ENCODE measurements at places on chromosomes 3 and 15. TPM values are rescaled to one million over a fixed set of nuclear protein-coding genes. Genes with fewer than 3 reads are reported as not detected.

Gene NOX5
- total RNA-seq, result not detected

Gene C2CD4A
- total RNA-seq, result not detected

Gene KIF7
- 25.7 TPM for total RNA-seq

Gene NR1I2
- not detected for total RNA-seq

Gene TF
- 0.03 TPM for total RNA-seq

Measured in HFFc6 (cell line).